ENCODE measurements at places on chromosomes 7 and 10.

DNA sequence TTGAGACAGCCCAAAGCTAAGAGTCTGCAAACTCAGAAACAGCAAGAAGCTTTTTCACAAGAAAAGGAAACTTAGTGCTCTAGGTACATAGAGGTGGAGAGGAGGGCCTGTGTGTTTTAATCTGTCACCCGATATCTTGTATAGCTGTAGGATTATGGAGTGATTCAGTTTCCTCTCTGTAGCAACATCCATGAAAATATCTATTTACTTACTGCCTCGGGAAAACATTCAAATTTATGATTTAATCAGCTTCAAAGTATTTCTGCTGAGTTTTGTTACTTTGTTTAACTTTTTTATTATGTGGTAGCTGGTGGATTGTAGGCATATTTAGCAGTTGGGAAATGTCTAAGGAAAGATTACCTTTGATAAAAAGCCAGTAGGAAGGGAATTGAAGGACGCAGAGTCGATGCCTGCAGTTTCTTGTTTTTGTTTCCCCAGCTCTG is 292.0 kb downstream of the CCDC3 start:
- DNase-seq = peak; percentile 67

- DNase-seq = no peak
Observed at GRCh38 chr7:45644237-45644636, 70.1 kb downstream of the ADCY1 start.

DNA sequence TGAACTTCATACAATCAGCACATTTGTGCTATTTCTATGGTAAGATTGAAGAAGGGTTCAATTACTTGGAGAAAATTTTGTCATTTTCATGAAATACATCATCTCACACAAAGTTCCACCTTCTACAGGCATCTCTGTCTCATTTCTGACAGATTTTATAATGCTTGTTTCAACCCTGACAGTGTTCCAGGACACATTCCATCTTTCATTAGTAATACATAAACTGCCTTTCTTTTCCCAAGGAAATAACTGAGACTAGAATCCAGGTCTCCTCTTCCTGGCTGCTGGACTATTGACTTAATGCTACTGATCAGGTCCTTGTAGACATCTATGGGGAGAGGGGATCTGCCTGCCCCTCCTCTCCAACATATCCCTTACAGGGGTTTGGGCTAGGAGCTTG is 70.1 kb upstream of the PLPP4 start:
- DNase-seq = peak; percentile 18

GRCh38 chr10:32199714-32200394 is 143.6 kb upstream of the KIF5B start:
- no peak for DNase-seq

DNA sequence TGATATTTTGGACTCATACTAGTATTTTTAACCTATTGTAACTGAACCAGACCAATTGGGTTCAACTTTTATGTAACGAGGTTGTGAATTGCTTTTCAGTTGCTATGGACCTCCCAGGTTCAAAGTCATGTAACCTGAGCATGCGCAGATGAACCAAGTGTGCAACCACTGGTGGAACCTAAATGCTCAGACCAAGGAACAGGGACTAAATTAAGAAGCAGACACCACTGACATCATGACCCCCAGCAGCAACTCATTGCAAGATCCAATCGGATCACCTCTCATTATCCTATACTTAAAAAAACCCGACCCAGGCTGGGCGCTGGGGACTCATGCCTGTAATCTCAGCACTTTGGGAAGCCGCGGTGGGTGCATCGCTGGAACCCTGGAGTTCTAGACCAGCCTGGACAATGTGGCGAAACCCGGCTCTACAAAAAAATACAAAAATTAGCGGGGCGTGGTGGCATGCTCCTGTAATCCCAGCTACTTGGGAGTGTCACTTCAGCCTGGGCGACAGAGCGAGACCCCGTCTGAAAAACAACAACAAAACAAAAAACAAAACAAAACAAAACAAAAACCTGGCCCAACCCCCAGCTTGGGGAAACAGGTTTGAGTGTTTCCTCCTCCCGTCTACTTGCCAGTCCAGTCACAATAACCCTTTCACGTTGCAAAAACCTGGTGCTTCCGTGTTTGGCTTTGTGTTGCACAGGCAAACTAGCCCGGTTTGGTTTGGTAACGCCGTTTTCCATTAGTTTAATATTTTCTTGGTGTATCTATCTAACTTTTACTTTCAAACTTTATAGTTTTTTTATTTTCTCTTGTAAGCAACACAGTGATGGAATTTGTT is 11.3 kb upstream of the ZNF518A start:
- no peak for DNase-seq

DNA sequence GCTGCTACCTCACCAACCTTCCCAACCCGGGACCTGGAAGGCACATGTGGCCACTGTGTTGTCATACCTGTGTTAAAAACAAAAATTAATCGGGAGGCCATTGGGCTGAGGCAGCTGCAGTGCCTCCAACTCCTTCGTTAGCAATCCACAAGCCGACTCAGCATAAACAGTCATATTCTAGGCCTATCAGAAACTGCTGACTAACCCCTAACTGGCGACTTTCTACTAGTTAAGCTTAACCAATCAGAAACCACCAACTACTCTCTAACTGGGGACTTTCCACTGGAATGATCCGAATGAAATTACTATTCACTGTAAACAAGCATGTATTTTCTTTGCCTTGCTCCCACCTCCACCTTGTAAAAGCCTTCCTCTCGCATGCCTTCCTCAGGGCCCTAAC is 14.1 kb upstream of the TMEM72 start:
- no peak for DNase-seq

DNA sequence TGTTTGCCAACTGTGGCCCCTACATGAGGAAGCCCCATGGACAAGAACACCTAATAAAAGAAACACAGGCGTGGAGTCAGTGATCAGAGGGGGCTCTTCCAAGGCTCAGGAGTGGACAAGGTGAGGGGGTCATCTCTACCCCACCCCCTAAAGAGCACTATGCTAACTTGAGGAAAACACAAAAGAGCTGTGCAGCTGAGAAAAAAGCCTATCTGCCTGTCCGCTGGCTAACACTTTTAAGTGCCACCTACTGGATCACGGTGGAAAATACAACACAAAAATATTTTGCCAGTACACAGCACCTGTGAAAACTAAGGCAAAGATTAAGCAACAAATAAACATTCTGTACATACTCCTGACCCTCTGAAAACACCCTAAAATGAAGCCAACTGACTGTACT is 53.1 kb upstream of the COBL start:
- DNase-seq = no peak

DNA sequence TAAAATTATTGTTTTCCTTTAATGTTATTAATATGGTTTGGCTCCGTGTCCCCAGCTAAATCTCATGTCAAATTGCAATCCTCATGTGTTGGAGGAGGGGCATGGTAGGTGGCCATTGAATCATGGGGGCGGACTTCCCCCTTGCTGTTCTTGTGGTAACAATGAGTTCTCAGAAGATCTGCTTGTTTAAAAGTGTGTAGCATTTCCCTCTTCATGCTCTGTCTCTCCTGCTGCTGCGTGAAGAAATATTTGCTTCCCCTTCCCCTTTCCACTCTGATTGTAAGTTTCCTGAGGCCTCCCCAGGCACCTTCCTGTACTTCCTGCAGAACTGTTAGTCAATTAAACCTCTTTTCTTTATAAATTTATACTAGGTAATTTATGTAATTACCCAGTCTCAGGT is 27.5 kb downstream of the VIM start:
- no peak for DNase-seq

GRCh38 chr7:129513546-129513945 is 11.2 kb downstream of the SMKR1 start:
- DNase-seq = no peak

- no peak for DNase-seq
Observed at GRCh38 chr10:120806081-120806480, 45.1 kb upstream of the WDR11 start.

- DNase-seq = no peak
Observed at GRCh38 chr10:59090817-59091622, 85.4 kb upstream of the PHYHIPL start.

DNA sequence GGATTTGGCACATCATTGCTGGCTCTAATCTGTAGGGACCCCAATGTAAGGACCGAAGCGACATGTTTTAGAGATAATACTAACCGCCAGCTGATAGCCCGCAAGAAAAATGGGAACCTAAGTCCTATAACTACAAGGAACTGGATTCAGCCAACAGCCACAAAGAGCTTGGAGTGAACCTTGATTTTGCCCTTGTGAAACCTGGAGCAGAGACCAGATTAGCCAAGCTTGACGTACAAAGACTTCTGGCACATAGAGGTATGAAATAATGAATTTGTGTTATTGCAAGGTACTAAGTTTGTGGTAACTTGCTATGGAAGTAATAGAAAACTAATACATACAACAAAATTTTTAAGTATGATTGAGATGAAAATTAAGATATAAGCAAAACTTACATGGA is 246.9 kb downstream of the AGMO start:
- no peak for DNase-seq

DNA sequence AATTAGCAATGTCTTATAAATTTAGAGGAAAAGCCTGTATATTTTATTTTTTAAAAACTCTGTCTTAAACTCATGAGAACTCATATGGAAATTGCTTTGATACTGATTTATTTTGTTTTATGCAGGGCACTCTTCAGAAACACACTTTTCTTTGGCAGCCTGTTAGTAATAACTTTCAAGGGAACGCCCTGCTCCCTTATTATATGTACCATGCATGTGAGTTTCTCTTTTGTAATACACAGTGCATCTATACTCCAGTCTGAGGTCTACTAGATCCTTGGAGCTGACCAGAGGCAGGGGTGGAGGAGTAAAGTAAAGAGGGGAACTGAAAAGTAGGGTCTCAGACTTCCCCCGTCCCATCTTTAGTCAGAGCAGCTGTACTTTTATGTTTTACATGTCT is 40.2 kb downstream of the GPR85 start:
- DNase-seq = no peak

GRCh38 chr10:121493521-121493920 is 104.7 kb downstream of the FGFR2 start:
- no peak for DNase-seq

GRCh38 chr10:79266543-79267312 is 80.5 kb upstream of the PPIF start:
- DNase-seq = peak; percentile 97

DNA sequence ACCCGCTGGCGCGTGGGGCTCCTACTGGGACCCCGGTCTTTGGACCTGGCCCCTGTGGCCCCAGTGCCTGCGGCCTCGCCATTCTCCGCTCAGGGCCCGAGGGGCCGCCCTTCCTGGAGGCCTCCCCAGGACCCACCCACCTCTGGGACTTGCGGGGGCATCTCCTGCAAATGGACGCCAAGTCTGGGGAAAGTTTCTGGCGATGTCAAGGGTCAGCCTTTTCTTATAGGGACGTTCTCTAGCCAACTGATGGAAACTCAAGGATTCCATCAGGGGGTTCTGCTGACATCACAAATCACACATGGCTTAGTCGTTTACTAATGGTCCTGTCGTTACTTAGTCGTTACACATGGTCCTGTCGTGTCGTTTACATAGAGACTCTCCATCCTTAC is 57.7 kb upstream of the RHOBTB1 start:
- DNase-seq = no peak

DNA sequence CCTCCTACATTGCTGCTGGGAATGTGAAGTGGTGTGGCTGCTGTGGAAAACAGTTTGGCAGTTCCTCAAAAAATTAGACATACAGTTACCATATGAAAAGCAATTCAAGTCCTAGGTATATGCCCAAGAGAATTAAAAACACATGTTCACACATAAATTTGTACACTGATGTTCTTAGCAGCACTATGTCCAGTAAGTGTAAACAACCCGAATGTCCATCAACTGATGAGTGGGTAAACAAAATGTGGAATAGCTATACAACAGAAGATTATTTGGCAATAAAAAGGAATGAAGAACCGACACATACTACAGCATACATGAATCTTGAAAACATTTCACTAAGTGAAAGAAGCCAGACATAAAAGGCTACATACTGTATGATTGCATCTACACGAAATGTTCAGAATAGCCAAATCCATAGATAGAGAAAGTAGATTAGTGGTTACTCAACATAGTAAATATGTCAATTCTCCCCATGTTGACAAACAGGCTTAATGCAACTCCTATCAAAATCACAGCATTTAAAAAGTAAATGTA is 17.2 kb downstream of the CEP41 start:
- no peak for DNase-seq

- DNase-seq = no peak
Observed at GRCh38 chr7:41732436-41732785, 29.5 kb upstream of the INHBA start.

DNA sequence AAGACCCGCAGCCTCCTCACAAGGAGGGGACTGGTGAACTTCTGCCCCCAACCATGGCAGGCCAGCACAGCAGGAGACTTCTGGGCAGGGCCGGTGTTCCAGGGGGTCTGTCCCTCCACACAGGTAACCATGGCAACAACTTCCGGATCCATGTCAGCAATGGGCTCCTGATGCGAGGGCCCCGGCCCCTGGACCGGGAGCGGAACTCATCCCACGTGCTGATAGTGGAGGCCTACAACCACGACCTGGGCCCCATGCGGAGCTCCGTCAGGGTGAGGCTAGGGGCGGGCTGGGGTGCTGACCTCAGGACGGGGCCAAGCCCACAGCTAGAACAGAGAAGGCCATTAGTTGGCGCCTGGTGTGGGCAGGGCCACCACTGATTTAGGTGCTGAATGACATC is 5.7 kb upstream of the C10orf105 start:
- no peak for DNase-seq

GRCh38 chr10:47286591-47287315 is 13.2 kb upstream of the GDF10 start:
- no peak for DNase-seq

GRCh38 chr10:89388806-89389205 is 3.6 kb upstream of the IFIT1 start:
- DNase-seq = no peak

- peak; percentile 30 for DNase-seq
Observed at GRCh38 chr10:60883187-60883586, 60.8 kb downstream of the RHOBTB1 start.

DNA sequence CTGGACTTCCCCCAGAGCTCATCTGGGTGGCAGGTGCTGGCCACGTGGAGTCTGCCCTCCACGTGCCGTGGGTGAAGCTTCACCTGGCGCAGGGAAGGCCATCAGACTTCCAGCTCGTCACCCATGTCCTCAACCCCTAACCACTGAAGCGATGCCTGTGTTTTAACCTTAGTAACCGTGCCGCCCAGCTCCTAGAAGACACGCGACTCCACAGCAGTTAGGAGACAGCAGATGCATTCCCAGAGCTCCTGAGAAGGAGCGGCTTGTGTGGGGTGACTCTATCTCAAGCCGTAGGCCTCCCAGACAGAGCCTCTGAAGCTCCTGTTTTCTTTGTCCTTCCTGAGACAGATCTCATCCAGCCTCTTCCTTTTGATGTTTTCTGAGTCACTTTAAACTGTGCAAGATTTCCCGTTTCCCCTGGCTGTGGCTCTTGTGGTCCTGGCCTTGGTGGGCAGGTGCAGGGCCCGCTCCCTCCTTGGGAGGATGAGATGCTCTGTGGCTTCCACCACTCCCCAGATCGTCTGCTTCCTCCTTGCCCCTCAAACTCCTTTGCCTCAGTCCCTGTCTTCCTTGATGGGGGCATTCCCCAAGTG is 41.4 kb upstream of the AP5Z1 start:
- no peak for DNase-seq

Measured in HFFc6 (cell line).